ENCODE measurements at places on chromosomes 2 and 18.

DNA sequence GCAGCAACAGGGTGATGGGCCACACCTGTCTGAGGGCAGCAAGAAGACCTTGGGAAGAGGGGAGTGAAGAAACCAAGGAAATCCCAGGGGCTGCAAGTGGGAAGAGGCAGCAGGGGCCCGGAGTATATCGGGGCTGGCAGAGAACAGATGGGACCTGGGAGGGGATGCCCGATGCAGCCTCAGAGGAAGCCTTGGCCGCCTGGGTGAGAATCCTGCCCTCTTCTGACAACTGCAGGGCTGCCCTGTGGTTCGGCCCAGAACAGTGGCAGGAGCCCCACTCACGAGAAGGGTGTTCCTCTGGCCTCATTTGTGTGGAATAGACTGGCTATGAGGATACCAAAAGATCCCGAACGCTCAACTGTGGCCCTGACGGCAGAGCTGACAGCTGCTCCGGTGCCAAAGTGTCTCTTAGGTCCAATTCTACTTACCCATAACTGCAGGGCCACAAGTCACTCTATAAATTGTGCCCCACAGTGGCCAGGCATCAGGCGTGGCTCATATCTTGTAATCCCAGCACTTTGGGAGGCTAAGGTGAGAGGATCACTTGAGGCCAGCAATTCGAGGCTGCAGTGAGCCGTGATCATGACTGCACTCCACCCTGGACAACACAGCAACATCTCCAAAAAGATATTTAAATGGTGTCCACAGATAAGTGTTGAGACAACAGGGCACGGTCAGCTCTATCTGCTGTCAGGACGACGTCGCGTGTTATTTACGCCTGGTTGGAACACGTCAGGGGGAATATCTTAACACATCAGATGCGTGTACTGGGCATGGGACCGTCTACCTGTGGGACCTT lies 23.6 kb upstream of the ID2 start:
- no peak for DNase-seq

GRCh38 chr2:191376981-191377629 lies 131.9 kb downstream of the MYO1B start:
- DNase-seq: peak; percentile 92

GRCh38 chr2:170213651-170214050 lies 35.7 kb downstream of the MYO3B start:
- no peak for DNase-seq

- no peak for DNase-seq
Measured at GRCh38 chr18:36499938-36500337, 202.4 kb downstream of the FHOD3 start.

DNA sequence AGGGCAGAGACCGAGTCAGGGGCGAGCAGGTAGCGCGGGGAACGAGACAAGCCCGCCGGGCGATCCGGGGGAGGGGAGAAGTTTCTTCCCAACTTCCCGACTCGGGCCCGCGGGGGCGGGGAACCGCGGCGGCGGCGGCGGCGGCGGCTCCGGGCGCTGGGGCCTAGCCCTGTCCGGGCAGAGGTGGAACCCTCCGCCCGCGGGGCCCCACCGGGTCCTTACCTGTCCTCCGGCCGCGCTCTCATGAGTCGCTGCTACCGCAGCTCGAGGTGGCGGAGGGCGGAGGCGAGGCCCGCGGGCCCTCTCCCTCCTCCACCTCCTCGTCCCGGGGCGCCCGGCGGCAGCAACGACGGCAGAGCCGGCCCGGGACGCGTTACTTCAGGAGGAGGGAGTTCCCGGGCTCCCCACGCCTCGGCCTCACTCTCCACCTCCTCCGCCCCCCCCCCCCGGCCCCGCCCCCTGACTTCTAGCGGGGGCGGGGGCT lies at the start of gene YES1:
Gene YES1, minus strand, starts transcription at position 351 of the 484 bp plus-strand sequence. CDS start 55,415 bp downstream, outside the sequence.
- peak; percentile 84 for DNase-seq

DNA sequence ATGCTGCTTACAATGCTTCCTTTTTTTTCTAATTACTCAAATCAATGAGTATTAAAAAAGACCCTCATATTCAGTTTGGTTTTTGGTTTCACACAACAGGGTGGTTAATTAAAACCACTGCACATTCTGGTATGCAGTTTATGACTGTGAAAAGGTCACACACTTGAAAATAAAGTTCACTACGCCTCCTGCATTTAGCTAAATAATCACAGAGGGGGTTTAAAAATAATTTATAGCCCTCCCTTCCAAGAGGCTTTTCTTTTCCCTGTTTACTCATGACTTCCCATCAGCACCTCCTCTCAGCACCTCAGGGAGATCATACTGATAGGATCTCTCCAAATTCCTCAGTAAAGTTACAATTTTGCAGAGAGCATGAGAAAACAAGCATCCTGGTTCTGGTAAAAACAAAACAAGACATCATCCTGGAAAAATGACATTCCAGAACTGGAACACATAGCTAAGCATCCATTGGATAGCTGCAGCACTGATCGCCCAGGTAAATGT lies 129.5 kb upstream of the TMEM200C start:
- DNase-seq: no peak

DNA sequence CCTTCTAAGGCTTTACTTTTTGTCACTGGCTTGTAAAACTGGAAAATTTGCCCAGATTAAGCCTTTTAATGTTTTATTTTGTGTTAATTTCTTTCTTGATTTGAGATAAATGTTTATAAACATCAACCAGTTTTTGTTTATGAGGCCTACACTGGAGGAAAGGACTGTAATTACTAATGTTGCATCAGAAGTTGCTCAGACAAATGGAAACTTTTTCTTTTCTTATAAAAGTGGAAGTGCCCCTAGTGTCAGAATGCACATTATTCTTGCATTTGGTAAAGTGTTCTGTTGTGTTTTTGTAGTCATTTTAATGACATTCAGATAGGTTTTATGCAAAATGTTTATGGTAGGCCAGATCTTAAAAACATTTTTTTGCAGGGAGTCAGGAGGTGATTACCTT lies 25.3 kb downstream of the LCLAT1 start:
- DNase-seq: no peak

- no peak for DNase-seq
Measured at GRCh38 chr2:101395545-101396315, 8.4 kb upstream of the CREG2 start.

GRCh38 chr2:211498551-211499205 lies 942.3 kb downstream of the CPS1 start:
- DNase-seq: no peak

DNA sequence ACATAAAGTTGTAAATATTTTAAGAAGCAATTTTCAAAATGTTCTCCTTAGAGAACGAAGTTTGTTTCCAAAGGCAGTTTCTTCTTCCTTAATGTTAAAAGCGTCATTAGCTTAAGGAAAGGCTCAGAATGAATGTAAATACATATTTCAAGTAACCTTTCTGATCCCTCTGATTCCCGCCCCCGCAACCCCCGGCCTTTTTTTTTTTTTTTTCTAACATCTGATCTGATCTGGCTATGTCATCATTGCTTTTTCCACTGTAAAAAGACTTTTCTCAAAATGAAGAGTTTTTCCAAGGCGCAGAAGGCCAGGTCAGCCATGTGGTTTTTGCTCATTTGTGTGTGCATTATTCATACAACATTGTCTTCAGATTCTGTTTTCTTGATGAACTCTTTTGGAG lies 57.1 kb upstream of the MEIS1 start:
- DNase-seq: no peak

- peak; percentile 33 for DNase-seq
Measured at GRCh38 chr2:65231121-65231520, 3.5 kb downstream of the ACTR2 start.

GRCh38 chr2:199572571-199572970 lies 114.8 kb upstream of the SATB2 start:
- DNase-seq: no peak

DNA sequence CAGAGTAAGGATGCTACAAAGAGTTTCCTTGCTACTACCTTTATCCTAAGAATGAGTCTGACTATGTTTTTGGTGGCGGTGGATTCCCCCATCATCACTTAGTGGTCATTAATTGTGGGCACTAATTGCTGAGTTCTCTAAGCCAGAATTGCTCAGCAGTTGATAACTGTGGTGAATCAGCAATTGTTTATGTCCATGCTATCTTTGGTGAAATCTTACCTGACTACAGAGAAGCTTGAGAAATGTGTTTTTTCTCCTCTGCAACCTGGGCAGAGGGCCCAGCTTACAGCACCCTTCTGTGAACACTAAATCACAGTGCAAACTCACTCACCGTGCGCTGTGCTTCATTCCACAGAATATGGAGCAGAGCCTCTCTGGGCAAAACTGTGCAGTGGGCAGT lies 683.6 kb downstream of the CNTNAP5 start:
- no peak for DNase-seq

DNA sequence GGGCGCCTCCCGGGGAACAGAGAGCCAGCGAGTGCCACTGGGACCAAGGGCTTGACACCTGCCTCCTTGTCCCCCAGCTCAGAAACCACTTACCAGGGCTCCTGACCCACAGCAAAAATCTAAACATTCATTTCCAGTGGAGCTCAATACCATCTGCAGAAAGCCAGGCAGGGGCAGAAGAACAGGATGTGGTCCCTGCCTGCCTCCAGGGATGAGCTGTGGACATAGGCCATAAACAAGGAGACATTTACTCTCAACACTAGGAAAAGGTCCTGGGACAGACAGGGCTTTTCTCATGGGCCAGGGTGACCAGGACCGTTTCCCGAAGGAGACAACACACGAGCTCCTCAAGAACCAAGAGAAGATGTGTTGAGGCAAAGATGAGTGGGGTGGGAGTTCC lies 203.0 kb downstream of the CTIF start:
- DNase-seq: no peak

GRCh38 chr2:215841175-215841816 lies 172.1 kb downstream of the MREG start:
- no peak for DNase-seq

DNA sequence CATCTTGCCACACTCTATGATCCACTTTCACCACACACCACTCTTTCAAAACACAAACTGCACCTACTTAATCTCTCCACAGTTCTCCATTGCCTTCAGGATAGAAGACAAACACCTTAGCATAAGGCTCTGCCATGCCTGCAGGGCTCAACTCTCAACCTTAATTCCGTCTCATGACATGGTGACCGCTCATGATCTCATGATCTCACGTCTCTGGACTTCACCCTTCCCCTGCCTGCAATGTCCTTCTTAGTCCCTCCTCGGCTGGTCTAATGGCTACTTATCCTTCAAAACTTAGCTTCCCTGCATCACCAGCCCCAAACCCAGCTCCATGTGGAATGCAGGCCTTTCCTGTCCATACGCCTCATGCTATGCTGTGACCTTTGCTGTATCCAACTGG lies 85.3 kb downstream of the ACVR1 start:
- DNase-seq: no peak

DNA sequence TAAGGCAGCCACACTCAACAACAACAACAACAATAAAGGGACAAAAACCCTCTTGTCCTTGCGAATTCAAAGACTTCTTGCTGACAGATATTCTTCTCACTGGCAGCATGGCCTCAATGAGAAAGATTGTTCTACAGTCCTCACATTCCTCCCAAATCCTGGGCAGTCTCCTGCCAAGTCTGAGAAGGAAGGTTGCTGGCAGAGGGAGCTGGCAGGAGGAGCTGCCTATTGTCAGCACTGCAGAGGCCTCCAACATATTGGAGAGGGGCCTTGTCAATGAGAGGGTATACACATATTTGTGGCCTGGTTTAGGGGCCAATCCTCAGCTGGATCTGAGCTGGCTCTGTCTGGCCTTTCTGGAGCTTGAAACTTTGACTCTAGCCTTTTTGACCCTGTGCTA lies 63.5 kb downstream of the LAMA3 start:
- DNase-seq: no peak

- DNase-seq: no peak
Measured at GRCh38 chr2:199395311-199395710, 62.4 kb downstream of the SATB2 start.

DNA sequence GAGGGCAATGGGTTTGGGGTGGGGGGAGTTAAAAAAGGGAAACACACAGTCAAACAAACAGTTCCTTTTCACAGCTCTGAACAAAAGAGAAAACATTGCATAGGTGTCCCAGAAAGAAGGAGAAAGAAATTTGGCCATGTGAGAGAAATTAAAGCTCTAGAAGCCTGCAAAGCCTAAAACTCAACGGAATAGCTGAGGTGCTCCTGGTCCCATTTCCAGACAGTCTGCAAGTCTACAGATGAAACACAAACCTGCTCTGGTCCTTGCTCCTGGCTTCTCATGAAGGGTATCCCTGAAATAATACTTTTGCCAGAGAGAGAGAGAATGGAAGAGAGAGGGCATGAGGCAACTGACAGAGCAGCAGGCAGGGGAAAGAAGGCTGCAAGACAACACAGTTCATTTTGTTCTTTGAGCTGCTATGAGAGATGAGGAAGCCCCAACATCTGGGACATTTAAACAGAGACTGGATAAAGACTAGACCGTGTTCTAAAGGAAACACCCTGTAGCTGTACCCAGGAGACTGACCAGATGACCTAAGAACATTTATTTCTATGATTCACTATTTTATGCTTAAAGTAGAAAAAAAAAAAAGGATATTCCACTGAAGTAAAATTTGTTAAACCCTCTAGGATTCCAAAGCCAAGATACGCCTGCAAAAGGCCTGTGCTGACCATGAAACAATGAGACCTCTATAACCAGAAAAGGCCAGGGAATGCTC lies 57.3 kb upstream of the CYP26B1 start:
- DNase-seq: no peak

GRCh38 chr2:226581661-226582060 lies 218.0 kb downstream of the IRS1 start:
- no peak for DNase-seq

GRCh38 chr2:229695961-229696360 lies 18.4 kb downstream of the DNER start:
- DNase-seq: no peak

DNA sequence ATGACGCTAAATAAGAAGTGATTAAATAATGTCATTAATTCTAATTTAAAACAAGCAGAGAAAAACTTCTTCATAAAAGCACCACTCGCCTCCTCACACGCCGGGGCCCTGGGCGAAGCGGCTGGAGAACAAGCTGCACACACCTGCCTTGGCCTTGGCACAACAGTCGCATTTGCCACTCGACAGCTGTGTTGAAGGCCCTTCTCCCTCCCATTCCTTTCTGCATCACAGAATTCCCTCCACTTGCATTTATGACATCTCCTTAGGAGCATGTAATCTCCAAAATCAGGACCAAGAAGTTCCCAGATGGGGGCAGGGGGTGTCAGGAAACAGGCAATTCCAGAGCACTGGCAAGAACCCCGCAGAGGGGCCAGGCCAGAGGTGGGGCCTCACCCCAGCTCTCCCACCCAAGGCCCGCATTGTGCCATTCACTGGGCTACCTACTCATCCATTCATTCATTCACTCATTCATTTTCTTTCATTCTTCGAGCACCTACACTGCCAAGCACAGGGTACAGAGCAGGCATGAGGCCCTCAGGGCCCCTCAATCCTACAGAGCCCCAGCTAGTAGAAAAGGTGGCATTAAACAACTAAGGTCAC lies 6.4 kb downstream of the HDAC4 start:
- DNase-seq: no peak

GRCh38 chr2:144071461-144071860 lies 448.5 kb downstream of the ZEB2 start:
- DNase-seq: peak; percentile 9

- no peak for DNase-seq
Measured at GRCh38 chr2:44844651-44845270, 96.7 kb upstream of the SIX3 start.

- no peak for DNase-seq
Measured at GRCh38 chr2:9144046-9144445, 62.6 kb upstream of the ASAP2 start.

Measured in MCF 10A (cell line).